ENCODE measurements at places on chromosomes 2 and 18.

GRCh38 chr18:58753976-58754375 lies 82.7 kb downstream of the MALT1 start:
- no peak for DNase-seq

DNA sequence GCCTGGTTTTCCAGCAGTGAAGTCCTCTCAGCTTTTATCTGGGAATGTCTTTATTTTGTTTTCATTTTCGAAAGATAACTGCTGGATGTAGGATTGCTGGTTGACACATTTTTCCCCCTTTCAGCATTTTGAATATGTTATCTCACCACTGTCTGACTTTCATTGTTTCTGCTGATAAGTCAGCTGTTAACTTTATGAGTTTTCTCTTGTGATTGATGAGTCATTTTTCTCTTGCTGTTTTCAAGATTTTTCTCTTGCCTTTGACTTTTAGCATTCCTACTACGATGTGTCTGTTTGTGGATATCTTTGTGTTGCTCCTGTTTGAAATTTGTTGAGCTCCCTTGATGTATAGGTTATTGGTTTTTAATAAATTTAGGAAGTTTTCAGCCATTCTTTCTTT lies 85.5 kb downstream of the AGPS start:
- no peak for DNase-seq

DNA sequence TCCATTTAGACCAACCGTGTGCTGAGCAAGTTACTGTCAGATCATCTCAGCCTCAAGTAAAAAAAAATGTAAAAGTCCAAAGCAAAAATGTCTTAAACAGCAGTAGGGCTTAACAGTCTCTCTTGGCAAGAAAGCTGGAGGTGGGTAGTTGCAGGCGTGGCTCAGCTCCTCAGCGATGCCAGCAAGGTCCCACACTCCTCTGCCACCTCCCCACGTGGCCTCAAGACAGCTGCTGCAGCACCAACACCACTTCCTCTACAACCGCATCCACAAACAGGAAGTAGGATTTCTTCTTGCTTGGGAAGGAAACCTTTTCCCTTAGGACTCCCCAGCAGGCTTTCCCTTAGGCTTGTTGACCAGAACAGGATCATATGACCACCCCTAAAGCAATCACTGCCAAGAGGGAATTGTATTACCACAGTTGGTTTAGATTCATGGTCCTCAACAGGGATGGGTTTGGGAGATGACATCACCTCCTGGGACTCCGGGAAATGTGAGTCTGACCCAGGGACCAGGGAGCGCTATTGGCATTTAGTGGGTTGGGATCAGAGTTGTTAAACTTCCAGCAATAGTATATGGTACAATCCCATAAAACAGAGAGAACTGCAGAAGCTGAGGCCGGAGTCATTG lies 97.1 kb downstream of the MAPK4 start:
- DNase-seq: no peak

GRCh38 chr2:11628675-11629074 lies 41.3 kb downstream of the NTSR2 start:
- no peak for DNase-seq

DNA sequence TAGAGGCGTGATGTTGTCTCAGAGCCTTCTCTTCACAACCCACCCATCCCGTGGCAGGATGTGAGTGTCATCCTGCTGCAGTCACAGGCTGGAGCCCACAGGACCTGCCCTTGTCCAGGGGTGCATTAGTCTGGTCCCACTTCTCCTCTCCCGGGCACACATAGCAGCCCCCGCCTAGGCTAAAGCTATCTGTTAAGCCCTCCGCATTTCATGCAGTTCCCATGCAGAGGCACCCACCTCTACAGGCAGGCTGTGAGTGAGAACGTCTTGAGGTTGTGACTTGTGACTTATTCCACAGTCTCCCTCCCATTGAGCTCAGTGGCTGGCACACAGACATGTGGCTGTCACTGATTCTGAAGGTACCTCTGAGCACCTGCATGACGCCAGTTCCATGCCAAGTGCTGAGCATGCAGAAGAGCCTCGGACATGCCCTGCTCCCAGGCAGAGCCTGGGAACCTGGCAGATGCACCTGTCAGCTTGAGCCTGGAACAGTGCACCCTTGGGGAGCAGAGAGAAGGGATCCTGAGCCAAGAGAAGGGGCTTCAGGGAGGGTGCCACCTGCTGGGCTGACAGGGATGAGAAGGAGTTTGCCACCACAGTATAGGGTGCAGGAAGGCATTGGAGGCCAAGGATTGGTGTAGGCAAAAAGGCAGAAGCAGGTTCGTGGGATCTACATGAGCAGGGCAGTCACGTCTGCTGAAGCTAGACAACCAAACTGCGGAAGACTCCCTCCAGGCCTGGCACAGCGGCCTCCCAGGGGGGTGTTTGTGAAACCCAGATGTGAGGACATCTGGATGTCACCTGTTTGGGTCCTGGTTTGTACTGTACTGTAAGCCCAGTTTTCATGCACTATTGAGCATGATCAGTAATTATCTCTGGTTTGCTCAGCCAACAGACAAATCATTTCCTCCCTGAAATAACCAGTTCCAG lies 213.6 kb downstream of the GLI2 start:
- no peak for DNase-seq

GRCh38 chr18:35828591-35828990 lies 143.9 kb upstream of the RMP24 start:
- no peak for DNase-seq

GRCh38 chr2:135257383-135258090 lies 205.4 kb downstream of the RAB3GAP1 start:
- no peak for DNase-seq

DNA sequence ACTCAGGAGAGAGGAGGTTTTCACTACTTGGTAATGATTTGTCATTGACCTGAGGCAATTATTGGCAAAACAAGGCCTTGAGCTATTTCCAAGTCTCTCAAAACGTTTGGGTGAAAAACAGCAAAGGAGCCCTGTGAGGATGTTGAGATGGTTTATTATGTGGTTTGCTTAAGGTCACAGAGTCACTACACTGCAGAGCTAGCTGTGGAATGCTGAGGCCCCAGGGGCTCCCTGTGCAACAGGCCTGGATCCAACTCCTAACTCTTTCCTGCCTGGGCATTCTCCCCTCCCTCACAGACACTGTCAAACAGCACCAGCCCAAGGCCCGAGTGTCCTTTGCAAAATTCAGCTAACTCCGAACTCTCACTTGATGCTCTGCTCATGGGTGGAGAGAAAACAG lies 754.6 kb upstream of the SOX11 start:
- no peak for DNase-seq

DNA sequence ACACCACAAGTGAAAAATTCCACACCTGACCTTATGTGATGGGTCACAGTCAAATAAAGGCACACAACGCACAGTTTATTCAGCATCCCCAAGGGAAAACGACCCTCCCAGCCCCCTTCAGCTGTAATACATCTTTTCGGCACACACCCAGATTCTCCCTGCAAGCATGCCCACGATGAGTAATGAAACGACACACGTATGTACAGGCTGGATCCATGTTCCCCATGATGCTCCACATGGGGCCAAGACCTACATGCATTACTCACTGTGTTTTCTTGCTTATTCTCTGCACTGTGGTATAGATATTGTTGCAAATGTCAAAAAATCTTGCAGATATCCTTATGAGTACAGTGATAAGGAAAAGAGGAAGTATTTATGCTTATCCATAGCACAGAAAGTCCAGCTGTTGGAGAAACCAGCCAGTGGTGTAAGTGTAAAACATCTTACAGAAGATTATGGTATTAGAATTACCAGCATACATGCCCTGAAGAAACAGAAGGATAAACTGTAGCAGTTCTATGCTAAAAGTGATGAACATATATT lies 32.5 kb upstream of the SGPP2 start:
- DNase-seq: no peak

DNA sequence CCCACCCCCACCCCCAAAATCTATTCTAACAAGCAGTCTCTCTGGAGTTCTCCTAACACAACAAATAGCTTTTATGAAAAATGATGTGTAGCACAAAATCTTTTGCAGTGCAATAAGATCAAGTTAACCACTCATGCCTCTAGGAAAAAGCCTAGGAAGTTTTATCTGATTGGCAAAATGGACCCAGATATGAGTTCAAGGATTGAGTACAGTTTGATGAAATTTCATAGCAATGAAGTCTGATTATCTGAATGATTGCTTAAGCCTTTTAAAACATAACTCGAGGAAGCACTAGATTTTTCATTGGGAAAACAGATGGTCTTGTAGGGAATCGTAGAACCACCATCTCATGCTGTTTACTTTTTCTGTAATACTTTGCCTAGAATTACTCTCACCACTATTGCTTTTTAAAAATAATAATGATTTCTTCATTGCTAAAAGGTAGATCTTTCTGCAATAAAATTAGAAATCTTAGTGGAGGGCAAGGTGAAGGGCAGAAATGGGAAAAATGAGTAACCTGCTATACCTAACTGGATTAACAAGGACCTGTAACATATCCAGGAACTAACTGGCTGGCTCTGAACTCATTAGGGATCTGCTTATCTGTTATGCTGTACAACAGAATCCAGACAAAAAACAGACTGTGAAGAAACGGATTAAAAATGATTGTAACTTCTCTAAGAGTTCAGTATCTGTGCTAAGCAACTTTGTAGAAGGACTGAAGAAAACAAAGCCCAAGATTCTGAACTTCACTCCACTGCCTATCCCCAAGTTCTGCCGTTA lies 73.7 kb upstream of the ETAA1 start:
- no peak for DNase-seq

- DNase-seq: no peak
Observed at GRCh38 chr2:157327200-157327599, 1.6 kb upstream of the ERMN start.

DNA sequence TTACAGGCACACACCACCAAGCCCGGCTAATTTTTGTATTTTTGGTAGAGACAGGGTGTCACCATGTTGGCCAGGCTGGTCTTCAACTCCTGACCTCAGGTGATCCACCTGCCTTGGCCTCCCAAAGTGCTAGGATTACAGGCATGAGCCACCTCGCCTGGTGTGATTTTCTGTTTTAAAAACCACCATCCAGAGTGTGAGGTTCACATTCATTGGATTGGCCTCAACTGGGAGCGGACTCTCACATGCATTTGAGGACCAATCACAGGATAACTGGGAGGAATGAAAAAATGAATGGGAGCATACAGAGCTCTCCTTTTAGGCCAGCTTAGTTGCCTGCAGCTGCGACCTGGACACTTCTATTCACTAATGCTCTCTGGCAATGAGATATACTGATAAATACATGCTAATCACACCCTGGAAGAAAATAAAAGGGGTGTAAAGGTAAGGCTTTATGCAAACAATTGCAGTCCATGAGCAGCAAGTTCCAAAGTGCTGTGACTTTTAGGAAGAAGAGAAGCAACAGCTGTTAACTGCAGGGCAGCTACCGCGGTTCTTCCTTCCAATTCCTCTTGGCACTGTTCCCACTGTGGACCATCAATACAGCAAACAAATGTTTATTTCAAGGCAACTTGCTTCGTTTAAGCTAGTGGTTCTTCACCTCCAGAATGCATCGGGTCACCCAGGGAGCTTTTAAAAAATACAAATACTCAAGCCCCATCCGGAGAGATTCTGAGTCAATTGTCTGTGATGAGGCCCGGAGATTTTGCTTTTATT lies 49.5 kb upstream of the FZD5 start:
- DNase-seq: no peak

DNA sequence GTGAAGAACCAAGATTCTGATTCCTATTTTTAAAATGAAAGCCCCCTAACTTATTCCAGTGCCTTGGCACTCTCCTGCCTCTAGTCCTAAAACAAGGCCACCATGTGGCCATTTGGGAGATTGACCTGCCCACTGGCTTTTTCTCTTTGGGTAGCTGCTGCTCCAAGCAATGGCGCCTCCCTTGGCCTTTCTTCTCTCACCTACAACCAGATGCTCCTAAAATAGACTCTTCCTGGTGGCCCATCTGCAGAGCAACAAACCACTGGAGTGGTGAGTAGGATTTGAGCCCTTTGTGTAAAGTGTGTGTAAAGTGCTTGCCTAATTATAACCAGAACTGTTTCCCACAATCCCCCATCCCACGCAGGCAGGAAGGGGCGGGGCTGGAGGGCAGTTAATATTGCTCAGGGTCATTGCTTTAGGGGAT lies 114.2 kb downstream of the FHOD3 start:
- no peak for DNase-seq

GRCh38 chr18:2535419-2535910 lies 35.8 kb downstream of the METTL4 start:
- no peak for DNase-seq

- DNase-seq: no peak
Observed at GRCh38 chr18:24413148-24413547, 13.3 kb upstream of the IMPACT start.

All from C1 segment of cervical spinal cord (tissue), 14 donors.